Sigmoid colon (tissue), 7 donors: ENCODE measurements at places on chromosomes 16 and 17. TPM values are rescaled to one million over a fixed set of nuclear protein-coding genes. Genes with fewer than 3 reads are reported as not detected.

GRCh38 chr16:35724551-35724950, 2265.1 kb downstream of the TP53TG3F start:
- DNase-seq: no peak

DNA sequence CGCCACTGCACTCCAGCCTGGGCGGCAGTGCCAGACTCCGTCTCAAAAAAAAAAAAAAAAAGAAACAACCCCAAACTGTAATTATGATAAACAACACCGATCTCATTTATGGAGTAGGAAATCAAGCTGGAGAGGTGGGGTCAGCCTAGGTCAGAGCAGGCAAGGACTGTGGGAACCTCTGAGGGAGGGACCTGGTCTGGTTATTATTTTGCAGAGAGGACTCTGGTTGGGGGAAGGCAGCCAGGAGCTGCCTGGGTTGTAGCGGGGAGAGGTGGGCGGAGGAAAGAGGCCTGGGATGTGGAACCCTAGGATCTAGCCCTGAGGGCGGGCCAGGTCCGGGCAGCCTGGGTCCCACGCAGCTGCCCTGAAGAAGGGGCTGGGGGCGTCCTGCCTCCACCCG, 10.9 kb upstream of the HS3ST6 start:
- DNase-seq: no peak

DNA sequence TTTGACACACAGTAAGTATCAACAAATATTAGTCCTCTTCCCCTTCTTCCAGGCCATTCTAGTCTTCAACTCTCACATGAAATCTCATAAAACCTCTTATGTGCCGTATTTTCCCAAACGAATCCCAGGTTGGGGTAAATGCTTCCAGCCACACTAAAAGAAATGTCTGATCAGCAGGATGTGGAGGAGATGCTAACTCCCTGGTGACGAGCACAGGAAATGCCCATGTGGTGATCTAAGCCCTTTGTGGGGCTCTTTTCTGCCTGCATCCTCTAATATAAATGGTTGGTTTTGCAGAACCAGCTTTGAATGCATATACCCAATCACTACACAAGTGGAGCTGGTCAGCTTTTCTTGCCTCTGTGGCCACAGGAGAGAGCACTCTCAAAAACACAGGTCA, 498.2 kb upstream of the ERCC4 start:
- DNase-seq: no peak

DNA sequence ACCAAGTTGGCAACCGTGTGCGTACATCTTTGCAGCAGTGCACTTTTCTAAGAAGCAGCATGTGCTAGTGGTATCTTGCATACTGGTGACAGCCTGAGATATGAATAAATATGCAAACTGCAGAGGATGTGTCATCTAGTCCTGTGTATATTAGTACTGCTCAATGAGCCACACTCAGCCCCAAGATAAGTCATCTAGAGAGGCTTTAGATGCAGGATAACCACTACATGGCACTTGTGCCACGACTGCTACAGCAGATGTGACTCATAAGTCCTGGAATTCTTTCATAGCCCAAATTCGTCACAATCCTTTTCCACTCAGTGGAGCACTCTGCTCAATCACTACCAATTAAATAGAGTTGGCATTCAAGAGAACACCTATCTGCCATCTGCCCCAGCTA, 171.5 kb downstream of the AXIN2 start:
- DNase-seq: no peak

DNA sequence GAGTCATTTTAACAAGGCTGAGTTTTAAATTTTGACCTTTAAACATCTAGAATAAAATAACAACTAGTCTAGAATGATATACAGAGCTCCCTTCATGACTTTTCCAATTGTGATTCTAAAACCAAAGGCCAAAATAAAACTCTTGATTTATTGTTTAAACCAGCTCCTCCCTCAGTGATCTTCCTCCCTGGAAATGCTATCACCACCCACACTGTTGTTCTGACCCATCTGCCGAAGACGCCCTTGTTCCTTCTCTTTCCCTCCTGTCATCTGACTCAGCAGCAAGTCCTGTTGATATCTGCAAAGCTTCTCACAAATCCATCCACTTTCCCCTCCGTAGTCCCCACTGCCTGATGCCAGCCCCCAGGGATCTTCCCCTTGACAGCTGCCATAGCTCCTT, 231.6 kb upstream of the DYNLRB2 start:
- DNase-seq: no peak

- DNase-seq: no peak
These were observed 82.1 kb upstream of the CLEC18B start for GRCh38 chr16:74503412-74503811.

Gene TPSG1
- polyA plus RNA-seq: 73.9 TPM

Gene MPV17L
- 3.0 TPM for polyA plus RNA-seq

Gene CETP
- 2.1 TPM for polyA plus RNA-seq
